ENCODE measurements at places on chromosomes 7 and 10.

GRCh38 chr10:76324283-76324682, 892.9 kb downstream of the LRMDA start:
- DNase-seq: no peak

DNA sequence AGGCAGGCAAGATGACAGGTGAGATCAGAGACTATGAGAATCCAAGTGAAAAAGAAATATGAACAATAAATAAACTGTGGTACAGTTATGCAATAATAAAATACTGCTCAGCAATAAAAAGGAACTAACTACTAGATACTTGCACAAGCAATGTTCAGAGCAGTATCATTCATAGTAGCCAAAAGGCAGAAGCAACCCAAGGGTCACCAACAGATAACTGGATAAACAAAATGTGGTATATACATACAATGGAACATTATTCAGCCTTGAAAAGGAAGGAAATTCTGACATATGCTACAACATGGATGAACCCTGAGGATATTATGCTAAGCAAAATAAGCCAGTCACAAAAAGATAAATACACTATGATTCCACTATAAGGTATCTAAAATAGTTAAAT, 76.9 kb upstream of the KCNIP2 start:
- no peak for DNase-seq

DNA sequence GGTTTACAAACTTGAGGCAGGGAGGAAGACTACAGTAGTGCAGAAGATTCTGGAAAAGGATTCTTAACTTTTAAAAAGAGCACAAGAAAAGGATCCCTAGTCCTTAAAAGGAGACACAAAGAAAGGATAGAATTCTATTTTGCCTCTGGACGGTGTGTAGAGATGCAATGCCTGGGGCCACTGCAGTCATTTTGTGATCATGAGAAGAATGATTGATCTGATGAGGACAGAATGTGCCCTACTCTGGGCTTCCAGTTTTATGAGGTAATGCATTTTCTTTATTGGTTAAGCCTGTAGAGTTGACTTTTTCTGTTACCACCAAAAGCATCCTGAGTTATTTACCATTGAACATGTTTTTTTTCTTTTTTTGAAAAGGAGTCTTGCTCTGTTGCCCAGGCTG, 28.3 kb upstream of the UCMA start:
- DNase-seq: no peak

DNA sequence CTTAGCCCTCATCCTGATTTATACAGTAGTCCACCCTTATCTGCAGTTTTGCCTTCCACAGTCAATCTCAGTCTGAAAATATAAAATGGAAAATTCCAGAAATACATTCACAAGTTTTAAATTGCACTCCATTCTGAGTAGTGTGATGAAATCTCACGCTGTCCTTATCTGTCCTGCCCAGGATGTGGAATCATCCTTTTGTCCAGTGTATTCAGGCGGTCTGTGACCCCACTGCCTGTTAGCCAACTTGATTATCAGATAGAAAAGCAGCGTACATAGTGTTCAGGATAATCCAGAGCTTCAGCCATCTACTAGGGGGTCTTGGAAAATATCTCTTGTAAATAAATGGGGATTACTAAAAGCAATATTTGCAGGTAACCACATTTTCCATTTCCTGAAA, 146.3 kb downstream of the MALRD1 start:
- DNase-seq: no peak

GRCh38 chr7:25181532-25181931, 46.8 kb downstream of the NPVF start:
- DNase-seq: no peak

Data from activated CD4-positive, CD25-positive, alpha-beta regulatory T cell treated with anti-CD3 and anti-CD28 coated beads, Interleukin-2, amount 50 U/mL, for 72 hours (primary cell).